Peyer's patch (tissue), 4 donors: ENCODE measurements at places on chromosomes 1 and 21. TPM values are rescaled to one million over a fixed set of nuclear protein-coding genes. Genes with fewer than 3 reads are reported as not detected.
A peak's percentile ranks its signal among the peaks of the same experiment; 100 is the strongest.

- peak; percentile 26 for DNase-seq
Observed at GRCh38 chr1:201353186-201353940, 24.1 kb downstream of the TNNT2 start.

DNA sequence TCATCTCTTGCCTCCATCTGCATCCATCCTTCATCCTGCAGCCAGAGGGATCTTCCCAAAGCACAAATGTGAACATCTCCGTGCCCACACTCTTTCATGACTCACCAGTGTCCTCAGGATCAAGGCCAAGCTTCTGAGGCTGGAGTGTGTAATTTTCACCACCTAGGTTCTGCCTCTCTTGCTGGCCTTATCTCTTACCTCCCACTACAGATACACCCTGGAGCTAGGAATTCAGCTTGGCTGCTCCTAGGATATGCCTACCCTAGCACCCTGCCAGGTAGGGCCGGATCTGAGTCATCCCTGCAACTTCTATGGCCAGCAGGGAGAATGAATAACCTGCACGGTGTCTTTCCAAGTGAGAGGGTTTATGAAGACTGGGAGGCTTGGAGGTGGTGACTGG lies 208.7 kb upstream of the CSF3R start:
- no peak for DNase-seq

- no peak for DNase-seq
Observed at GRCh38 chr21:44962403-44962966, 22.7 kb downstream of the SLX9 start.

GRCh38 chr1:152111515-152111968 lies 3.7 kb downstream of the TCHH start:
- DNase-seq = no peak

- no peak for DNase-seq
Observed at GRCh38 chr1:8429549-8430110, 111.7 kb downstream of the SLC45A1 start.

- DNase-seq = no peak
Observed at GRCh38 chr1:215104283-215104682, 21.7 kb downstream of the KCNK2 start.

DNA sequence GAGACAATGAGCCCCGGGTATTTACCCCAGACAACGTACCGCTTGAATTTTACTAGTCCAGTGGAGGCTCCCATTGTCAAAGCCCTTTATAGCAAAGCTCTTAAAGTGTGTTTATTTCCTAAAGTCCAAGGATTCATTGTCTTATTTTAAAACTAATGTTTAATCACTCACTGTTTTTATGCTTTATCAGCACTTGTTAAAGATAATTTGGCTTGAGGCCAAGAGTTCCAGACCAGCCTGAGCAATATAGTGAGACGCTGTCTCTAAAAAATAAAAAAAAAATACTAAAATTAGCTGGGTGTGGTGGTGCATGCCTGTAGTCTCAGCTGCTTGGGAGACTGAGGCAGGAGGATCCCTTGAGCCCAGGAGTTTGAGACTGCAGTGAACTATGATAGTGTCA lies 202.8 kb downstream of the RYR2 start:
- no peak for DNase-seq

DNA sequence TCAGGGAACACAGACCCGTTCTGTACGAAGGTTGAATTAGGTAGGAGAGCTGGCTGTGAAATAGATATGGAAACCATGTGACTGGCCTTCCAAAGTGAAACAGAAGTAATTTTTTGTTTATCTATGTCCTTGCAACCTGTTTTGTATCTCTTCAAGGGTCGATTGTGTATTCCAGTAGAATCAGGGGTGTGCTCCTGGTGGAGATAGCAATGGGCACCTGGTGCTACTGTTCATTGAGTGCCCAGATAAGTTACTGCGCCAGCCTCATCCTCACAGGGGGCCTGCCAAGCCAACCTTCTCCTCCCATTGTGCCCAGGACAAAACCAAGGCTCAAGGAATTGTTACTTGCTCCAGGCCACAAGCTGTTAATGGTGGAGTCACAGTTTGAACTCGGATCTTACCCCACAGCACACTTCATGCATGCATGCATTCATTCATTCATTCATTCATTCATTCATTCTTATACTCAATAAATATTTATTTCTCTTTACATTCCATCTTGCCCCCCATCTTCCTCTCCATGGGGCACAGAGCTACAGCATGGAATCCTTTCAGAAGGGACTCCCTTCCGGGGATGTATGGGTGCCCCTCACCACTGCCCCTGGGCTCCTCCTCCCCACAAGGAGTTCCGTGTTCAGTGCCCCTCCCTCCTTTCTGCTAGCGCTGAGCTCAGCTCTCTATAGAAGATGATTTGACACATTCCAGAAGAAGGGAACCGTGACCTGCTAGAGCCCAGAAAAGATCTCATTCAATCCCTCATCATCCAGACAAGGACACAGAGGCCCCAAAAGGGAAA lies 24.0 kb downstream of the ADORA1 start:
- DNase-seq = no peak

DNA sequence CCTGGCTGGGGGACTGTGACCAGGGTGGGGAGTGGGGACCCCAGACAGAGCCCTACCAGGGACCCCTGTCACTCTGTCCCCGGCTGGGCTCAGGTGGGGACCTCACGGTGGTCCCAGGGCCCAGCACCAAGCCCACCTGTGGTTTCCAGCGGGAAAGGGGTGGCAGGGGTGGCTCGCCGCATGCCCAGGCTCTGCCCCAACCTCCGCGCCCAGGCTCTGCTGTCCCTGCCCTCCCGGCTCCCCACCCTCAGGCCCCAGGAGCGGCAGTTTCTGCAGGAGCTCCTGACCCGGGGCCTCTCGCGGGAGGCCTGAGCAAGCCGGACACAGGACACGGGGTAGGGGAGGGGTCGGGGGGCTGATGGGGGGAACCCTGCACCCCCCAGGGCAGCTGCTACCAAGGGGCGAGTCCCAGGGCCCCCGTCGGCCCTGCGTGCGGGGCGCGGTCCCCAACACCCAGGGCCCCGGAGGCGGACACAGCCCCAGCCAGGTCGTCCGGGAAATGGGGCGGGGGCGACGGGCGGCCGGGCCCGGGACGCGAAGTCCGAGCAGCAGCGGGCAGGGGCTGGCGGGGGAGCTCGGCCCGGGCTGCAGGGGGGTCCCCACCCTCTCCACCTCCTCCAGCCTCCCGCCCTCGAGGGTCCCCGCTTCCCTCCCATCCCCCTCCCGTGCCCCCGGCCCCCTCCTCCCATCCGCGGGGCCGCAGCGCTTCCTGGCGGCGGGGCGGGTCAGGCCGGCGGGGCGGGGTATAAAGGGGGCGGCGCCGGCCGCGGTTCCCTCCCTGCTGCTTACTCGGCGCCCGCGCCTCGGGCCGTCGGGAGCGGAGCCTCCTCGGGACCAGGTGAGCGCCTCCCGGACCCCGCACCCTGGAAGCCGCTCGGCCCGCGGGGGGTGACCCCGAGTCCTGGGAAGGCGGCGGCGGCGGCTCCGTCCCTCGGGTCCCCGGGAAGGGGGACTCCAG lies at the start of gene COL6A2:
TSS of gene COL6A2 (plus strand) at position 777 of the 958 bp plus-strand sequence.
- DNase-seq = peak; percentile 34

DNA sequence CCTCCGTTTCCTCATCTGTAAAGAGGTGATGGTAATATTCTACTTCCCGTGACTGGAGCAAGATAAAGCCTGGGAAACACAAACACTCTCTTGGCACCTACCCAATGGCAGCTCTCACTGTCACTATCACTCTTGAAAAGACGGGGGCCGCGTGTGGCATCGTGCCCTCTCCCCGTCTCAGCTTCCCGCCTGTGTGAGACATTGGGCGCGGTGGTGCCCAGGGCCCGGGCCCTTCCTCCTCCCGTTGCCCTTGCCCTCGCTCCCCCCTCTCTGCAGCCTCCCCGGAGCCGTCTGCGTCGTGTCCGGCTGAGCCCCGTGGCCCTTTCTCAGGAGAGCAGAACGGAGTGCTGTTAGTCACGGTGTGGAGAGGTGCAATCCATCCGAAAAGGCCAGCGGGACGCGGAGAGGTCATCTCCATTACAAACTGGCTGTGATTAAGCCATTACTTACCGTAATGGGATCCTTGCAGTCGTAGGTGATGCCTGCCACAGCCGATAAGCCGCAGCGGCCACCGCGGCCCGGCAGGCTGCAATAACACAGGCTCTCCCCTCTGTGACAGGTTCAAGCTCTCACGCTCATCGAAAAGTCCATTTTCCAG lies 156.4 kb upstream of the ZC3H12A start:
- no peak for DNase-seq

DNA sequence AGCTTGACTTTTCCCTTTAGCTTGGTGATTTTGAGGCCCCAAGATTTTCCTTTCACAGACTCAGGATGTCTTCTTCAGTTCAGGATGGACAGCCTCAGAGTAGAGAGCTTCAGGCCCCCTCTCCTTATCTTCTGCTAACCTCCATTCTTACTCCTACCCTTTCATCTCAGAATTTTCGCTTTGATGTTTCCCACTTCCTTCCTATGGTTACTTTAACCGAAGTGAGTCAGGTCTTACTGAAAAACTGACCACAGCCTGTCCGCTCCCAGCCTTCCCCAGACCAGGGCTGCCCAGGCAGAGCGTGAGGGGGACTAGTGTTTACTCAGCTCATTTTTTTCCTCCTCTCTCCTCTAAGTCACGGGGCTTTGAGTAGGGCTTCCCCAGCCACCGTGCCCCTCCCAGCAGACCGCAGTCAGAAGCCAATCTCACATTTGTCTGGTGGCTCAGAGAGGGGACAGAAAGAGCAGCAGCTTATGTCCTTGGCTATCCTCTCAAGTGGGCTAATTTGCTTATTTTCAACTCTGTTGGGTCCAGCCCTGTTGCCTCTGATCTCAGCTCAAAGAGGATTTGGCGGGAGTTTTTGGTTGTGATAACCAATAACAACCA lies 4.2 kb upstream of the IL19 start:
- peak; percentile 82 for DNase-seq

DNA sequence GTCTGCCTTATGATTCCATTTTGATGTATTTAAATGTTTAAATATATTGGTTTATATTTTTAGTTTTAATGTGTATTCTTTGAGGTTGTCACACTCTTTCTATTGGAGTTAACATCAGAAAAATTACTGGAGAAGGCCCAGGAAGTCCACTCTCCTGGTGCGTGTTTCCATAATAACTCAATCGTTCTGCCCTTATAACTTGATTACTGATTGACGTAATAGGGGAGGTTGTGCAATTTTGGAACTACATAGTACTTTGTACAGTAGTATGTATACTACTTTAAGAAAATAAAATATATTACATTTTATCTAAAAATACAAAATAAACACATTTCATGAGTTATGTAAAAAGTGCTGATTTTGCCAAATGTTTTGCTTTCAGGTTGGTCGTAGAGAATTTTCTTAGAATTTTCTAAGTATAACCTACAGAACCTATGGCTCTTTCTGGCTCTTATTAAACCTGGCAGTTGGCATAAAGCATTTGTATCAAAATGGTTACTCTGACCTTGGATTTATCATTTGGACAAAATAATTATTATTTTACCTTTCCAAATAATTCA lies 5.7 kb downstream of the PLA2G4A start:
- DNase-seq = no peak

- peak; percentile 57 for DNase-seq
Observed at GRCh38 chr1:235503403-235504121, 690 bp downstream of the B3GALNT2 start.

DNA sequence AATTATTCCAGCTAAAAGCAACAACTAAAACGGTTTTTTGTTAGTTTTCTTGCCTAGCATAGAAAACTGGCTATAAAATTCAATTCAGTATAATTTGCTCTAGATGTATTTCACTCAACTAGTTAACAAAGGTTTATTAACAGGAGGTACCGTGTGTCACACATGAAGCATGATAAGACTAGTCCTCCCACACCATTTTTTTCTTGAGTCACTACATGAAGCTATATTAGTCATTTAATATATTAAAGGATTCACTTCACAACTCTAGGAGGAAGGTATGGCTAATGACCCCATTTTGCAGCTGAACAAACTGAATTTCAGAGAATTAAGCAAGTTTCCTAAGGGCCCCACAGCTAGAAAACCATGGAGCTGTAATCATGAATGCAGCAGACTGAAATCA lies 307.8 kb upstream of the USP25 start:
- DNase-seq = no peak

- no peak for DNase-seq
Observed at GRCh38 chr21:25818121-25818520, 83.3 kb downstream of the GABPA start.

DNA sequence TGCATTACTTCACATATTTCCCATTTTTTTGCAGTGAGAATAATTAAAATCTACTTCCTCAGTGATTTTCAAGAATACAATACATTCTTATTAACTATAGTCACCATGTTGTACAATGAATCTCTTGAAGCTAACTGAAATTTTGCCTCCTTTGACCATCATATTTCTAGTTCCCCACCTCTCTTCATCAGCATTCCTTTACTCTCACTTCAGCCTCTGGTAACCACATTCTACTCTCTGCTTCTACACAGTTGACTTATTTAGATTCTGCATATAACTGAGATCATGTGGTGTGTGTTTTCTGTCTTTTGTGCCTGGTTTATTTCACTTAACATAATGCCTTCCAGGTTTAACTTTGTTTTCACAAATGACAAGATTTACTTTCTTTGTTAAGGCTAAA lies 304.4 kb upstream of the LYPLAL1 start:
- no peak for DNase-seq

- DNase-seq = no peak
Observed at GRCh38 chr1:184905601-184906322, 68.5 kb downstream of the NIBAN1 start.

DNA sequence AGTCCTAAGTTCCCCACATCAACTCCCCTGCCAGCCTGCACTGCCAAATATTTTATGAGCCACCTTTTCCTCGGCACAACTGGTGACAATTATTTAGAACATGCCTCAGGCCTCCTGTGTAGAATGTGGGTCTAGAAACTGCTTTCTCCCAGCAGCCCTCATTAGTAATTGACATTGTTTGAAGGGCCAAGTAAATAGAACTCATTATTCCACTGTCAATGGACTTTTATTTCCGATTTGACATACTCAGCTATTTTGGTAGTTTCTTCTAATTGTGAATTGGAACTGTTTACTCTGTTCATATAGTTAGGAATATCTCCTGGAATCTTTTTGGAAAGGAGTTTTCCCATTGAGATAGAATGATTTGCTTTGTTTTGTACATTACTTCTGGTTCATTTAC lies 168.8 kb upstream of the L1TD1 start:
- DNase-seq = no peak

DNA sequence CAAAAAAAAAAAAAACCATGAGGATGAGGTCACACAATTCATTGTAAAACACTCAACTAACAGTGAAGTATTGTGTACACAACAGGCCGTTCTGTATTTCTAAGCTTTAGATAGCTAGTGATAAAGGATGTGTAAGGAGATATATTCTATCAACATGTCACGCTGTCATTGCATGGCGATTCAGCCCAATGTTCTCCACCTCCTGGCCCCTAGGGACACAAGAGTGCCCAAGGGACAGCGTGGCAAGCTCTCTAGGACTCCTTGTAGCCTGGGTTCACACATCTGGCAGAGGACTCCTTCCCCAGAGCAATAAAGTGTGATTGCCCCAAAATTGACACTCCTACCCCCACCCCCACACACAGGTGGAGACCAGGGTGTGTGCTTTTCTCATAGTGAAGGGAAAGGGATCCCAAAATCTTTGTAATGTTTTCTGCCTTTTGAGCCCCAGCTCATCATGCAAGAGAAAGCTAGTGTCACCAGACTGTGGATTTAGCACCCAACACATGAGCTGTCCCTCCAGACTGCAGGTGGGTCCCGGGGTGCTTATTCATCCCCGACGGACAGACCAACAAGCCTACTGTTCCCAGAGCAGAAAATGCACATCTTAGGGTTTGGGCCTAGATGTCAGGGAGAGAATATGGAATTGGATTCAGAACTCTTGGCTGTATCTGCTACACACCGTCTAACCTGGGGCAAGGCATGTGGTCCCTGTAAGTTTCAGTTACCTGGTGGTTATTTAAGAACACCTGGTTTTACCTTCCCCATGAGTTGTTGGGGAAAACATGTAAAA lies 11.5 kb downstream of the TMPRSS3 start:
- no peak for DNase-seq

The CD101 gene
- 2.8 TPM for total RNA-seq

The EDARADD gene
- not detected for total RNA-seq

The NES gene
- 2.8 TPM for total RNA-seq

The IFFO2 gene
- 1.9 TPM for total RNA-seq
